ENCODE measurements at places on chromosomes 12 and 14.

GRCh38 chr12:57837864-57838562, 8.5 kb downstream of the CTDSP2 start:
- DNase-seq, result no peak

GRCh38 chr14:100289916-100290606, 16.2 kb downstream of the SLC25A29 start:
- no peak for DNase-seq

GRCh38 chr14:23729720-23730387, 93.7 kb downstream of the DHRS2 start:
- no peak for DNase-seq

GRCh38 chr12:62647586-62647985, 181.0 kb downstream of the MON2 start:
- DNase-seq, result no peak

GRCh38 chr12:95870897-95871296, 12.1 kb downstream of the SNRPF start:
- no peak for DNase-seq

DNA sequence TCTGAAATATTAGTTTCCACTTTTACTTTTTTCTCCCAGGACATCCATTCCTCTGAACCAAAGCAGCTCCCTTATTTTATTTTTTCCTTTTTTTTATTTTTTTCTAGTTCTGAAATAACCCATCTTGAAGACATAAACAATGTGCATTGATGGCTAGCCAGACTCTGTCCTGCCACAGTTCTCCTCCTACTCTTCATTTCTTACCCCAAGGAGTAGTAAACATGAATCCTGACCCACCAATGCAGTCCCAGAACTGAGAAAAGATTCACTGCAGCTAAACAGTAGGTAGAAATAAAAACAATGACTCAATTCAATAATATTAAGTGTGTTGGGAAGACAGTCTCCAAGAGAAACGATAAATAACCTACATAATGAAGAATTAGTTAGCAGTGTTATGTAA, 65.7 kb upstream of the NOVA1 start:
- no peak for DNase-seq

DNA sequence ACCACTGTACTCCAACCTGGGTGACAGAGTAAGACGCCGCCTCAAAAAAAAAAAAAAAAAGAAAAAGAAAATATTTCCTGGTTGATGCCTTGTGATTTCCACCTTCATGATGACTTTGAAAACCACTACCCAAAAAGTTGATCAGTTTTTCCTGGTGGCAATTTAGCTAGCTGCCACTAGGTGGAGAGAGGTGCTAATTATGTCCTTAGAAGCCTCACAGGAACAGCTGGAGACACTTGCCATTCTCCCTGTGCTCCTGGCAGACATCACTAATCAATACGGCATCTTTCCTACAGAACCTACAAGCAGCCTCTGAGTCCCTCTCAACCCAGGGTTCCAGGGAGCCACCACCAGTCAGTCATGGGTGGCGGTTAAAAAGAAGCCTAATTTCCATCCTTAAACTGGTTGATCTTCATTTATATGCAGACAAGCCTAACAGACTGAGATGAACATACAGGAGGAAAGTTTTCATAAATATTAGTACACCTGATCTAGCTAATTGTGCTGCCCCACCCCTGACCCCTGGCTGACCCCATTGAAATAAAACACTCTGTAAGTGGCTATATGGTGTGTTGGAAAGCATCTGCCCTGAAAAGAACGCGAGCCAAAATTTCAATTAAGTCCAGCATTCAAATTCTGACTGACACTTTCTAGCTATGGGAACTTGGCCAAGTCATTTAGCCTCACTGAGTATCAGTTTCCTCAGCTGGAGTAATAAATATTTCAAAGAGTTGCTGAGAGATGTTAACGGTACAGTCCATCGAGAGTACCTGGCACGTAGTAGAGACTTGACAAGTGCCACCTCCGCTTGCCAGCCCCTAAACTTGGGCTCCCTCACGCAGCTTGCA, 6.2 kb upstream of the OAS1 start:
- DNase-seq, result no peak

DNA sequence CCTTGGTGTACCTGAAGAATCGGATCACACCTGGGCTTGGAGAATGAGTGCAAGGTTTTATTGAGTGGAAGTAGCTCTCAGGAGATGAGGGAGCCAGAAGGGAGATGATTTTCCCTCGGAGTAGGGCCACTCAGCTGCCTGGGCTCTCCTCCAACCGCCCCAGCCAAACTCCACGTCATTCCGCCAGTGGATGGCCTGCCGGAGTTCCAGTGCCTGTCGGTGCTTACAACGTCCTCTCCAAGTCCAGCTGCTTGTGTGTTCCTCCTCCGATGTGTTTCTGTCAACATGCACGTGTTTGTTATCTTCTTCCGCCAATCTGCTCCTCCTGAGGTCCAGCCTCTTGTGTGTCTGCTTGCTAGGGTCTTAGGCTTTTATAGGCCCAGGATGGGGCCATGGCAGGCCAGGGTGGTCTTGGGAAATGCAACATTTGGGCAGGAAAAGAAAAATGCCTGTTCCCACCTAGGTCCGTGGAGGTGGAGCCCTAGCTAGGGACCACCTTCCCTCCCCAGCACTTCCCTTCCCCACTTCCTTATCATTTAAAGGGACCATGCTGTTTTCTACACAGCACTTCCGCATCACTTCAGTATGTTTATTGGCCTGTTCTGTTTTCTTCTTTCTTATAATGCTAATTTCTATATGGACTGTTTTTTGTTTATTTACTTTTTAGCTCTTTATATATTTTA, 343.2 kb downstream of the PDZRN4 start:
- DNase-seq, result no peak

GRCh38 chr14:96042248-96042930, 3.2 kb downstream of the C14orf132 start:
- no peak for DNase-seq

DNA sequence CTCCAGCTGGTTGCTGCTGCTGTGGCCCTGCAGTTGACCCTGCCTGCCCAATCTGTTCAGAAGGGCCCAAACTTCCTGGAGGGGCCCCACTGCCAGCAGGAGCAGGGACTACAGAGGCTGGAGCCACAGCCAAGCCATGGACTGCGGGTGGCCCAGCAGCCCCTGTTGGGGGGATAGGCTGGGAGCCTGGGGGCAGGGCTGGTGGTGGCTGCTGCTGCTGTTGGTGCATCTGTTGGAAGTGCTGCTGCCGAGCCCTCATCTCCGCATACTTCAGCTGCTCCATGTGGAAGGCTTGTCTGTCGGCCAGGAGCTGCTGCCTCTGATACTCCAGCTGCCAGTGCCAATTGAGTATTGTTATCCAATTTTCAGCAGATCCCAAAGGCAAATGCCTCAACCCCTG, 7.2 kb downstream of the MYL6 start:
- no peak for DNase-seq

DNA sequence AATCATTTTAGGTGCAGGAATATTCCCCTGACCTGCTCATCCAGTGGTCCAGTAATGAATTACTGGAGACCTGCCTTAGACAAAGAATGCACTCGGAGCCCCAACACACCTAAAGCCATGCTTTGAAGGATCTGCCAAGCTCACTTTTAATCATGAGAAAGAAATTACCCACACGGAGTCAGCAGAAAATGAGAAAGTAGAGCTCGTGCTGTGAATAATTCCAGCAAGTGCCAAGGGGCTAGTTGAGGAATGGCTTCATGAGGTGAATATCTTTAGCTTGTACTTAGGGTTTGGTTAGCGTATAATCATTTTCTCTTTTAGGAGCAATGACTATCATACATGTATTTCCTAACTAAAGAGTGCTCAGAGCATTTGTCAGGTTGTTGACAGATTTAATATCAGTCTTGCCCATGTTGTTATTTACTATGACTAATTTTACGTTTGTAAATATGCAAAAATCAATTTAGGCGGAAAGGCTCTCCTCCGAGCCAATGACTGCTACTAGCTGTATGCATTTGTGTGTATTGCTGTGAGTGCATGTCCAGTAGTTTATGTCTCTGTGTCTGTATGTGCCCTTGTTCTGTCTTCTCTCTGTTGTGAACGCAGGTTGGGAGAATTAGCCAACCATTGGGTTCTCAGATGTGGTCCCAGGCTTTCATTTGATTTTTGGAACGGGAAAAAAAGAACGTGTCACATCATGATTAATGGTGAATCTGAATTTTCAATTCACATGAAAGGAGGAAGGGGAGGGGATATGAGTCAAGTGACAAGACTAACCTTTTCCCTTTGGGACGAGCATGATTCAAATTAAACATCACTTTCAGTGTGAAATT, 98.4 kb downstream of the RMST start:
- no peak for DNase-seq

GRCh38 chr14:20262642-20263128, 23.6 kb downstream of the OR11H4 start:
- no peak for DNase-seq

DNA sequence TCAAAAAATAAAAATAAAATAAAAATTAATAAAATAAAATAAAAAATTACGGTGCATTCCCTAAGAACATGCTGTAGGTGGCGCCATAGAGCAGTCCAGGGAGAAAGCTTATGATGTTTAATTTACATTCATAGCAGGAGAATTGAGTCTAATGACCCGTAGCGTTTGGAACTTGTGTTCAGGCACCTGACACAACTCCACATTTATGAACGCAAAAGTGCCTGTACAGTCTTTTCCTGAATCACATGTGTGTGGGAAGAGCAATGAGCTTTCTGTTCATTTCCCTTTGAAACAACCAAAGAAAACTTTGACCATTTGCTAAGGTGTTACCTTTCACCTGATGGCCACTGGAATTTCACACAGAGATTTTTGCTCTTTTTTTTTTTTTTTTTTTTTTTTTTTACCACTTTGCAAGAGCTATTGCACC, 60.6 kb upstream of the KCNA1 start:
- peak; percentile 12 for DNase-seq

- DNase-seq, result no peak
Measured at GRCh38 chr12:121812921-121813896, 9.4 kb downstream of the SETD1B start.

DNA sequence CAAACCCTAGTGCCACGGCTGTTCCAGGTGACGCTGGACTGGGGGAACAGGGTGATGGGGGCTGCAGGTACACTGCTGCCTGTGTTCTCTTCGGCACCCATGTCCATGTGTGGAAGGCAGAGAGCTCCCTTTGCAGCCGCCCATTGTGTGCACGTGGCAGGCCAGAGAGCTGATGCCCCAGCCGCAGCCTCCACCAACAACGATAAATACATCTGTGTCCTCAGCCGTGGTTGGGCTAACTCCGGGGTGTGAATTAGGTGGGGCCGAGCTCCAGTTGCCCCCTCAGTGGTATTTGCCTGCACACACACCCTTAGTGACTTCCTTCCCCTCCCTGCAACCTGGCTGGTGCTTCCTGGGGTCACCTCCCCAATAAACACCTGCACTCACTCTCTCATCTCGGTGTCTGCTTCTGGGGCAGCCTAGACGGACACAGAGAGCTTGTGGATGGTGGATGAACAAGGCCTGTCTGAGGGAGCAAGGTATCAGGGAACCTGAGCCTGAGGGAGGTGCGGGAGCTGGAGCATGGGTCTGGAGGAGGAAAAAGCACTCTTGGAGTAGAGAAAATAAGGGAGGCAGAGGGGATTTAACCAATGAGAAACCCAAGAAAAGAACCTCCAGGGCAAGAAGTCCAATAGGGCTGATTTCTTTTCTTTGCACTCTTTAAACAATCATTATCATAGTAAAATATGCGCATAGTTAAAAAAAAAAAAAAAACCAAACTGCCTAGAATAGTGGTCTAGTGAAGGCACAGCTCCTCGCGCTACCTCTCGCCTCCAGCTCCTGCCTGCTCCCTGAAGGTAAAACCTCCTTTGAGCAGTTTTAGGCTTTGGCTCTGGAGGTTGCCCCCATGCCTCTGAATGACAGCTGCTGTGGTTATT, 112.6 kb downstream of the ZNF664 start:
- DNase-seq, result no peak

- no peak for DNase-seq
Measured at GRCh38 chr14:79204591-79204990, 1006.7 kb downstream of the DIO2 start.

DNA sequence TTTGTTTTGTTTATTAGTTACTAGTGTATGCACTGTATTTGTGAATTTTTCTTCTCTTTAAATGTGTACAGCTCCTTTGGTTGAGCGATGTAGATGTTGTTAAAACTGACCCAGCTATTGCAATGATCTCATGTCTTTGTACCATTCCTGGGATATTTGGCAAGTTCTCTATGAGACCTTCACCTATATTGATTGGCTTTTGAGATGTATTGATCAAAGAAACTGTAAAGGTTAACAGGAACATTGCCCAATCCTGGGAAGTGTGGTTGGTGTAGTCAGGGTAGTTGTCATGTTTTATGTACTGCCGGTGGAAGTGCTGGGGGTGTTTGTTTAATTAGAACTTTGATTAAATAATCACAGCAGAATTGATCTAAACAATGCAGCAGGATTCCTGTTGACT, 43.1 kb downstream of the ACSS3 start:
- DNase-seq, result no peak

DNA sequence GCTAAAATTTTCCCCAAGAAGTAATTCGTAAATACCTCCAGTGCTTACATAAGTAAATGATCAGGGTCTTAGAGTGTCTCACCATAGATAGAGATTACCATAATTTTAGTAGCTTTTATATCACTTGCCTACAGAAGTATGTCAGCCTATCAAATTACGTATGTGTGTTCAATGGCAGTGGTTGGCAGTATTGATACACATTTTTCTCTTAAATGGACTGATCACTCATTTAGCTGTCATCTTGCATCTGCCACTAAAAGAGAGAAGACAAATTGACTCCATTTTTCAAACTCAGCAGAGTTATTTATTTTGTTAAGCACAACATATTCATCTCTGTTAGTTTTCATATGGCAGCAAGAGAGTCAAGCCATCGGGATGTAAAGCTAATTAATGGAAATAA, 413.1 kb upstream of the CLEC14A start:
- no peak for DNase-seq

DNA sequence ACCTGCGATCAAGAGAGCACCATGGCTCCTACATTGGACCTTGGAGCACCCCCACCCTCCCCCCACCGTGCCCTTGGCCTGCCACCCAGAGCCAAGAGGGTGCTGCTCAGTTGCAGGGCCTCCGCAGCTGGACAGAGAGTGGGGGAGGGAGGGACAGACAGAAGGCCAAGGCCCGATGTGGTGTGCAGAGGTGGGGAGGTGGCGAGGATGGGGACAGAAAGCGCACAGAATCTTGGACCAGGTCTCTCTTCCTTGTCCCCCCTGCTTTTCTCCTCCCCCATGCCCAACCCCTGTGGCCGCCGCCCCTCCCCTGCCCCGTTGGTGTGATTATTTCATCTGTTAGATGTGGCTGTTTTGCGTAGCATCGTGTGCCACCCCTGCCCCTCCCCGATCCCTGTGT, 1.8 kb upstream of the RNU7-1 start:
- no peak for DNase-seq

- no peak for DNase-seq
Measured at GRCh38 chr12:67434671-67435370, 165.7 kb downstream of the CAND1 start.

DNA sequence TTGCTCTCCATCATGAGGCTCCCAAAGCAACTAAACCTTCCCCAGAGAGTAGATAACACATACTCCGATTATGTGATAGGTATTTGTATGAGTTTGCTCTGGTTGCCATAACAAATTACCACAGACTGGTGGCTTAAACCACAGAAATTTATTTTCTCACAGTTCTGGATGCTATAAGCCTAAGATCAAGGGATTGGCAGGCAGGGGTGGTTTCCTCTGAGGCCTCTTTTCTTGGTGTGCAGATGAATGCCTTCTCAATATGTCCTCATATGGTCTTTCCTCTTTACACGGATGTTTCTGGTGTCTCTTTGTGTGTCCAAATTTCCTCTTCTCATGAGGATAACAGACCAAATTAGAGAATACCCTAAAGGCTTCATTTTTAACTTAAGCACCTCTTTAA, 285.8 kb upstream of the GRIP1 start:
- DNase-seq, result no peak

Measured in vagina (tissue), 2 donors.